SIG-M5 (cell line): ENCODE measurements at places on chromosomes 6 and 20.

DNA sequence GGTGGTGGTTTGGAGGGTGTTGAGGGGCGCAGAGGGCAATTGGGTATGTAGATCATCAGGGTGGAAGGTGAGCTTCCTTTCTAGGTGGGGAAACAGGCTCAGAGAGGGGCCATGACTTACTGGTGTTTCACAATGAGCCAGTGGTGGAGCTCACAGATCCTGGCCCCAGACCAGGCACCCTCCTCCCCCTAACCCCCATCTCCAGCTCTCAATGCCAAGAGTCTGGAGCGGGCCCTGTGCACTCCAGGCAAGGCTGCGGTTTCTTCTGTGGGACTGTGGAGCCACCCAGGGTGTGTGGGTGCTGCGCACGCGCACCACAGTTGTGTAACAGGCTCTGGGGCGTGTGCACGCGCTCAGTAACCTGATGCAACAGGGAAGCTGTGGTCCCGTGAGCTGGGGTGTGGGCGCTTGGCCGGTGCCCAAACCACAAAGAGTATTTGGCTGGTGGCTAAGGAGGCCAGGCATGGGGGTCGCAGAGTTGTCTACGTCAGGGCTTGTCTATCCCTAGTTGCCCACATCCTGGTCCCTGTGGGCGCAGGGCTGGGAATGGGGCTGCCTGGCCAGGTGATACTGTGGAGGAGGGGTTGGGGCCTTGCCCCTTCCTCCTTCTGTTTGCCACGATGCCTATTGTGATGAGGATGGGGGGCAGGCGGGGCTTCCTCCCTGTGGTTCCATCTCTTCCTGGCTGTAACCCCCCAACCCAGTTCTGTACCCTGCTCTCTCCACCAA is 37.5 kb upstream of the MRPS18A start:
- peak; percentile 81 for DNase-seq

- DNase-seq: no peak
Observed at GRCh38 chr20:47490795-47491194, 10.9 kb upstream of the NCOA3 start.

DNA sequence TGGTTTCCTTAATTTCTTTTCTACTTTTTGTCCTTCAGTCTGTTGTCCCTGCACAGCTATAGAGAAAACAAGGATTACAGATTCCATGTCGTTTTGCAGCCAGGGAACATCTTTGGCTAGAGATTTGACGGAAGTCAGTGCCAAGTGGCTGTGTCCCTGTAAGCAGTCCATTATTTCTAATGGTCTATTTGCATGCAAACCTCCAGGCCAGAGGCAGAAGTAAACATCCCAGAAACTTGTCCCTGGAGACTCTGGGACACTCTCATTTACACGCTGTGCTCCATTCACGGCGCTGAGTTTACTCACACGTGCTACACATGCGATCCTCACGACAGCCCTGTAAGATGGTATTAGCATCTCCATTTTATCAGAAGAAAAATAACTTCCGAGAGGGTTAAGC is 355.5 kb downstream of the PRKN start:
- DNase-seq: no peak

- DNase-seq: no peak
Observed at GRCh38 chr6:160355001-160355400, 6.8 kb downstream of the SLC22A3 start.

GRCh38 chr20:62666736-62667529 is 24.6 kb downstream of the SLCO4A1 start:
- no peak for DNase-seq

DNA sequence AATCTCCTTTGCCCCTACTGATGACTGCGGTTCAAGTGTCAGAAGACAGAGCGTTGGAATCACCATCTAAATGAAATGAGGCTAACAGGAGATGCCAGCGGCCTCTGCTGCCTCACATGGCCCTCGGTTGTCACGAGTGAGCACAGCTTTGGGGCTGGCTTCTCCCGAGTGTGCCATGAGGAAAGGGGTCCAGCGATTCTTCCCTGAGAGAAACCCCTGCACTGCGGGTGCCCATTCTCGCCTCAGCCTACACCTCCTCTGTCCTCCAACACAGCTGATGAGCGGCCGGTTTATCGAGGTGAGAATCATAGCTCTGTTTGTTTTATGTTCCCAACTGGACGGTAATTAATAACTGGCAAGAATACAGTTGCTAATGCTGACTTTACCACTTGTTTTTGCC is 144.7 kb upstream of the RPS6KA2 start:
- no peak for DNase-seq

DNA sequence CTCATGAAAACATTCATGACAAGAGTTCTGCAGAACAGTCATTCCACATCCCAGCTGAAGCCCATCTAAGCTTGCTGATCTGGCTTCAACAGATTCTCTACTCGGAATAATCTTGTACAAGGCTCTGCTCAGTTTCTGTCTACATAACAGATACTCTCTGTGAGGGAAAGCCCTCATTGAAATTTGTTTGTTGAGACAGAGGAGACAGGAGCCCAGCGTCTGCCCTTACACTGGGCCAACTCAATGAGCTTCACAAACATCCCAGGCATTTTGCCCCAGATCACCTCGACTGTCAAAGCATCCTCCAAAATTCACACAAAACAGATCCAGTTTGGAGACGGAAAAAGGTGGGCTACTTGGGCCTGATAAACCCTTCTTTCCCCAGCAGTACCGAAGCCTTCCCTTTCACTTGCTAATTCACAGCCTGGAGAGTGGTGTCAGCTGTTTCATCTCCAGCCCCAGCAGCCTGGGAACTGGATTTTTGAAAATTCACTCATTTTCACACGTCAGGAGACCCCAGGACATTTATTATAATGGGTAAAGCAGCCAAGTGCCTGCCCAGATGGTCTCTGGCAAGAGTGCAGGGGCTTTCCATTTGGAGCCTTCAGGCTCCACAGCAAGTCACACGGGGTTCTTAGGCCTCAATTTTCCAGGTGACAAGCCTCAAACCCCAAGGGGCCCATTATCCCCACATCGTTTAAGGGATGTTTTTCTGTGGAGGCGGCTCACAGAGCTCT is 7.3 kb downstream of the CCDC167 start:
- DNase-seq: no peak
